H9 (cell line): ENCODE measurements at places on chromosomes 7 and 10. TPM values are rescaled to one million over a fixed set of nuclear protein-coding genes. Genes with fewer than 3 reads are reported as not detected.

RBP3 gene
- not detected in 2 replicates for total RNA-seq

KLF14 gene
- total RNA-seq = not detected in 2 replicates

GSTO2 gene
- total RNA-seq = 12.0 and 14.5 TPM in 2 replicates

CYTH3 gene
- total RNA-seq = 9.6 and 12.3 TPM in 2 replicates

CCL24 gene
- not detected in 2 replicates for total RNA-seq

LBX1 gene
- not detected in 2 replicates for total RNA-seq

PILRA gene
- 3.2 and 3.3 TPM in 2 replicates for total RNA-seq

ERV3-1 gene
- 13.9 and 16.5 TPM in 2 replicates for total RNA-seq

MLXIPL gene
- 5.5 and 6.1 TPM in 2 replicates for total RNA-seq

SMO gene
- 66.8 and 70.0 TPM in 2 replicates for total RNA-seq

TMEM248 gene
- total RNA-seq = 74.2 and 74.4 TPM in 2 replicates

RBAK gene
- 18.5 TPM in 2 replicates for total RNA-seq

HOXA5 gene
- not detected in 2 replicates for total RNA-seq

KIAA1549 gene
- total RNA-seq = 11.4 and 11.9 TPM in 2 replicates

OPALIN gene
- not detected in 2 replicates for total RNA-seq

MARVELD1 gene
- total RNA-seq = 26.6 and 26.7 TPM in 2 replicates

ACSL5 gene
- total RNA-seq = not detected in 2 replicates

THSD7A gene
- 0.42 and 0.88 TPM in 2 replicates for total RNA-seq

LRRD1 gene
- not detected in 2 replicates for total RNA-seq

SHTN1 gene
- total RNA-seq = 21.3 and 22.1 TPM in 2 replicates

OPN1SW gene
- not detected in 2 replicates for total RNA-seq

MCM10 gene
- 63.9 and 67.4 TPM in 2 replicates for total RNA-seq

BAIAP2L1 gene
- 25.9 and 29.9 TPM in 2 replicates for total RNA-seq
